ENCODE measurements at places on chromosomes 7 and 10.

GRCh38 chr7:7859411-7859810 is 109.2 kb upstream of the GLCCI1 start:
- DNase-seq = no peak

DNA sequence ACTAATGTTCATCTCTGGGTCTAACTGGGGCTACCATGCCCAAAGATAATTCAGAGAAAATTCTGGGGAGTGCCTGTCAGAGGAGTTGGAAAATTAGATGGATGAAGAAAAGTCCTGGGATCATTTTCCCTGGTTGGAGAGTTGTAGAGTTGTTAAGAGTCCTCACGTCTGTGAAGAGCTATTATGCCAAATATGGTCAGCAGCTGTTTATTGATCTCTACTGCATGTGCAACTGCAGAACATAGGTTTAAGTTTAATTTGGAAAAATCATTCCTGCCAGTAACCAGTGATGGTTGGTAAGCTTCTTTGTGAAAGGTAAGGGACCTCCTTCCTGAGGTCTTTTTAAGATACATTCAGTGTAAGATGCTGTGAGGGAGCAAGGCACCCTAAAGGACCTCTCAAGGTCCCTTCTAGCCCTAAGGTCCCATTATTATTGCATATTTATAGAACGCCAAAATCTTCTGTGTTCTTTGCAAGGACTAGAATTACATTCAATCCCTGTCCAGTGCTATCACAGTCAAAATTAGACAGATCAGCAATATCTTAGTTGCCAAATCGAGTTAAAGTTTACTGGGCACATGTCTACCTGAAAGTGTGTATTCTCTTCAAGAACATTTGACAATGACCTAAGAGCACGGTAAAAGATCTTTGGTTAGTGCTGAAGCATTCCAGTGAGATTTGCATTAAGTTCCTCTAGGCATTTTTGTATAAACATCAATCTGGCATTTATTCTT is 62.7 kb downstream of the VTI1A start:
- no peak for DNase-seq

DNA sequence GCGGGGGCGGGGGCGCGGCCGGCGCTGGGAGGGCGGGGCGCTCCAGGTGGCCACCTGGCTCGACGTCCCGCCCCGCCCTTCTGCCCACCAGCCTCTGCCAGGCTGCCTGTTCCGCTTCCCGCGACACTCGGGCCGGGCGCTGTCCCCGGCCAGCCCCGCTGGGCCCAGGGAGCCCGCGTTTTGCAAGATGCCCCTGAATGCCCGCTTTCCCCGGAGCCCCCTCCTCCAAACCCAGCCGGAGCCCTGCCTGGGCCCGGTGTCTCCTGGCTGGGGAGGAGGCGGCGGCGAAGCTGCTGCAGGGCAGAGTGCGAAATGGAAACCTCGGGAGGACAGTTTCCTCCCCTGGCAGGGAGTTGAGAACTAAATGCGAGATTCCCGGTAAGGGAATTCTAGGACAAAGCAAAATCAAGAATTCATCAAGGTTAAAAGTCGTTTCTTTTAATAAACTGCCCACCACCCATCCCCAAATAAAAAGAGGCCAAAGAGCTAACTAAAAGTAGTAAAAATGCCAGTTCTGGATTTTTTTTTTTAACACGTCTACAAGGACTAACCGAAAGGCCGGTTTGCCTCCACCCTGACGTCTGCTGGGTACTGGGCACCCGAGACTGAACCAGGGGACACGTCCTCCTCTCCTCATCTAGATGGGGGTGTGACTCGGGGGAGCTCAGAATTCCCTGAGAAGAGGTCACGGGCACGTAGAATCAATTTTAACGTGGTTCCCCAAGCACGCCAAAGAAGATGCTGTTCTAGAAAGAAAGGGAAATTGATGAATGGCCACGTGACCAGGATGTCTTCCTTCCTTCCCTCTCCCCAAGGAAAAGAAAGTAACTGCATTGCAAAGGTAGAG is 200.4 kb upstream of the NFE2L3 start:
- DNase-seq = no peak

DNA sequence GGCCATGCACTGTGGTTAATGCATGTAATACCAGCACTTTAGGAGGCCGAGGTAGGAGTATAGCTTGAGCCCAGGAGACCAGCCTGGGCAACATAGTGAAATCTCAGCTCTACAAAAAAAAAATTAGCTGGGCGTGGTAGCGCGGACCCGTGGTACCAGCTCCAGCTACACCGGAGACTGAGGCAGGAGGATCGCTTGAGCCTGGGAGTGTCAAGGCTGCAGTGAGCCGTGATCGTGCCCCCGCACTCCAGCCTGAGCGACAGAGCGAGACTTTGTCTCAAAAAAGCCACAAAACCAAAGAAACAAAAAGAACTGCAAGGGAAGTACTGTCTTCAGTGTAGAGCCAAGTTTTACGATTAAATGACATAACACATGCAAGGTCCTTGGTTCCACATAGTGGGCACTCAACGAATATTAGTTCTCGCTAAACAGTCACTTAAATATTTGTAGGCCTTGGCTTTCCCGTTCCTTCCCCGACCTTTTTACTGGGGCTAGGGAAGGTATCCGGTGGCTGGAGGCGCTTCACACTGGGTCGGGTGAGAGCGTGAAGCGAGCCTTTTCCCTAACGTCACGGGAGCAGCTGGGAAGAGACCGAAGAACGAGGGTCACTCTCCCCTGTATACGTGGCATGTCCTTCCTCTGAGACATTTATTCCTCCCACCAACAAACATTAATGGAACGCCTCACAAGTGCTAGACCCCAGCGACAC is 993 bp upstream of the SND1 start:
- DNase-seq = no peak

DNA sequence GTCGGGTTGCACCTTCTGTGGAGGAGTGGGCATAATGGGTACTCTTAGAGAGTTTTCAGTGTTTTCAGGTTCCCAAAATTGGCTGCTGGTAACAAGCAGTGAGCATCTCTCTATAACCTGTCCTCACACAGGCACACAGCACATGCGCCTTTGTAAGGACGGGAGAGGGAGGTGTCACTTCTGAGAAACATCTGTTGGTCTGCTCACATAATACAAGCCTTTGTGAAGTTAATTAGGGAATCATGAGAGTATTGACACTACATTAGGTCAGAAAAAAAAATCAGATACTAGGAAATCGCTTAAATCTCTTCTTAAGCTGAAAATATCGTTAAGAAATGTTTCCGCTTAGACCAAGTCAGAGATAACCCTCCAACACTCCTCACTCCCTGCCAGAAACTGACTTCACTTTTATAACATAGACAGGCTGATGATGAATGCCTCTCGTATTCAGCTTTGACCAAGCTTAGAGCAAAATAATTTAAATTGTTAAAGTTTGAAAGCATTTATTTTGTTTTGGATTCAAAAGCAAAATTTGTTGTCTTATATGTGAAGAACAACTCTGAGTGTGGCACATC is 769.7 kb downstream of the TNS3 start:
- DNase-seq = no peak

GRCh38 chr7:70738151-70738885 is 393.6 kb upstream of the GALNT17 start:
- no peak for DNase-seq

DNA sequence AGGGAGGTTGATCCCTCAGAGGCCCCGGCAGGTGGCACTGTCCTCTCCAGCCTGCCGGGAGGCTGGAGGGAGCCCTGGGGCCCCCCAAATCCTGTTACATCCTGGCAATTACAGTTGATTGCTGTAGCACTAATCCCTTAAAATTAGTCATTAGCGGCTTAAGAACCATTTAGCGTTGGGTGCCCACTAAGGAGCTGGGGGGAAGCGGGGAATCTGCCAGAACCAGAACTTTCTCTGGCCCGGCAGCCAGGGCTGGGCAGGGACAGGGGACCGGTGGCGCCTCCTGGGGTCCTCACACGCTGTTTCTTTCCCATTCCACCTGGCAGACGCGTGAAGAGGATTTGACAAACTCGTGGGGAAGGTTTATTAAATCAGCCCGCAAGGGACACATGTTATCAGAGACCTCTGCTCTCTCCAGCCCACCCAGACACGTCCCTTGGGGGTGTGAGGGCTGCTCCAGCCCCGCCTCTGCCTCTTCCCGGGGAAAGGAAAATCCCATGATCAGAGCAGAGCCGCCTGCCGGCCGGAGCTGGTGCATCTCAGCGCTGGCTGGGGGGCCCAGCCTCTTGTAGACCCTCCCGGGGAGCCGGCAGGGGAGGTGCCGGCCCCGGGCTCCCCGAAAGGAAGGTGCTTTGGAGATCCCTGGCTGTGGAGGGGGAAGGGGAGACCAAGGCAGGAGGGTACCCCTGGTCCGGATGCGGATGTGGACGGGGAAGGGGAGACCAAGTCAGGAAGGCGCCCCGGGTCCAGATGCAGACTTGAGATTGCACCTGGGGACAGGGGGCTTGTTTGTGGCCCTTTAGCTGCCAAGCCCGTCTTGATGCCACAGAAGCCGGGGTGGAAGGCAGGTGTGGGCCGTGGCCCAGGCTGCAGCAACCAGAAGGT is 142.7 kb downstream of the ELFN1 start:
- DNase-seq = no peak

GRCh38 chr7:5613607-5614006 is 167.9 kb downstream of the RNF216 start:
- no peak for DNase-seq

DNA sequence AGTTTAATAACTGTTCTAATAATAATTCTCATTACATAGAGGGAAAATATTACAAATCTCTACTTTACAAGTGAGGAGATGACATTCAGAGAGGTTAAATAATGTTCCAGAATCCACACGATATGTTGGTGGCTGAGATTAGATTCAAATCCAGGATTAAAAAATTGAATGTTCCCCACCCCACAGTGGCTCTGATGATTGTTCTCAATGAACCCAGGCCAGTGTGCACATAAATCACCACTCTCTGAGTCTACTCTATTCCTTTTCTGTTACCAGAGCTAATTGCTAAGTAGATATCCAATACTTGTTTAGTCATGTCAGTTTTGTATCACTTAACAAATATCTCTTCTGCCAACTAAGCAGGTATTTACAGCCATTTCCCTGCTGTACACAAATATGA is 281.0 kb downstream of the ABCA13 start:
- no peak for DNase-seq

GRCh38 chr7:42876182-42877068 is 35.4 kb downstream of the C7orf25 start:
- peak; percentile 13 for DNase-seq

GRCh38 chr7:108421720-108422331 is 34.4 kb downstream of the NRCAM start:
- DNase-seq = no peak

- DNase-seq = no peak
Measured at GRCh38 chr7:17586711-17587110, 288.3 kb downstream of the AHR start.

DNA sequence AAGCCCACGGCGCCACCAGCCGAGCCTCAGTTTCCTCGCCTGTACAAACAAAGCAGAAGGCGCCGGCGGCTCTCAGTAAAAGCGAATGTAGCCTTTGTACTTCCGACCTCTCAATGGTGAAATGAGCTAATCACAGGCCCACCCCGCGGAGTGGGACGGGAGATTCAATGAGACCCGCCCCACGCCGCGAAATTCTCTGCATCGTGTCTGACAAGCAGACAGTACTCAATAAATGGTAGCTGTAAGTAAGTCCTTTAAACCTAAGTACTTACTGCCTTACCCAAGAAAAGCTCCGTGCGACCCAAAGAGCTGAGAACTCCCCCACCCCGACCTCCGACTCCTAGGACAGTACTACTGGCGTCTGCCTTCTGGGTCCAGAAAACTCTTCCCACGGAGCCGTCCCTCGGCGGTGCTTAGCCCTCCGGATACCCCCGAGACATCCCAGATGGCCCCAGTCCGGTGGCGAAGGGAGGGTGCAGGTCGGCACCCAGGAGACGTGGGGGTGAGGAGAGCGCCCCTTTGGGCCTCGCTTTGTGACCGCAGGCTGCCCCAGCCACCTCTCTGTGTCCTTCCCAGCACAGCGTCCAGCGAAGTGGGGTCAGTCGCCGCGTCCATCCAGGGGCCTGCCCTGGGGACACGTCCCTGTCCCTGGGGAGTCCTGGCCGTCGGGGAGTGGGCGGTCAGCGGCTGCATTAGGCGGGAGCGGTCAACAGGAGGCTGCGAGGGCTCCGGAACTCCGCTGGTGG is 972 bp upstream of the CXCL12 start:
- DNase-seq = no peak

DNA sequence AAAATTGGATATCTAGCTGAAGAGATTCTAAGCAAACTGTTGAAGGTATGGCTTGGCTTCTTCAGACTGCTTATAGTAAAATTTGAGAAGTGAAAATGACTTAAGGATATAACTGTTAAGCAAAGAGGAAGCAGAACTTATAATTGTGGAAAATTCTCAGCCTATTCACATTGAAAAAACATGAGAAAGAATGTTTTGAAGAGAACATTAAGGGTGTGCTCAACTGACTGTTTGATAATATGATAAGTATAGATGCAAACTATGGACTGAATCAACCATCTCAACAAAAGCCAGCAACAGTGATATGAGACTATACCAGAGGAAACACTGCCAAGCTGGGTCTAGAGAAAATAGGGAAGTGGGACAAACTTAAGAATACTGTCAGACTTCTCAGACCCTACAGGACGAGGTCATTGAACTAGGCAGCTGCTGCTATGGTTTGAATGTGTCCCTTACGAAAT is 133.1 kb upstream of the PPP1R3A start:
- no peak for DNase-seq

DNA sequence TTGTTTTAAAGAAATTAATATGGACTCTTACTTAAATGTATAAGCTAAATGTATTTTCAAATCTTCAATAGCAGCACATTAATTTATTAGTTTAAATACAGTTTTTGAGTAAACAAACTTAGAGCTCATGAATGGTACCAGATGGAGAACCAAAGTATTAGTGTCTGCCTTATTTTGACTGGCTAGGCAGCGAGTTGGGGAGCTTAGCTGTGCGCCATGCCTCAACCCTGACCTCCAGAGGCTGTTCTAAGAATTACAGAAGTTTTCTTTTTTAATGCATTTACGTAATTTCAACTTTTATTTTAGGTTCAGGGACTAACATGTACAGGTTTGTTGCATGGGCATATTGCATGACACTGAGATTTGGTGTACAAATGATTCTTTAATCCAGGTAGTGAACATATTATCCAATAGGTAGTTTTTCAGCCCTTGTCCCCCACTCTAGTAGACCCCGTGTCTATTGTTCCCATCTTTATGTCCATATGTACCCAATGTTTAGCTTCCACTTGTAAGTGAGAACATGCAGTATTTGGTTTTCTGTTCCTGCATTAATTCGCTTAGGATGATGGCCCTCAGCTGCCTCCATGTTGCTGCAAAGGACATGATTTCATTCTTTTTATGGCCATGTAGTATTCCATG is 166.8 kb downstream of the IQUB start:
- DNase-seq = no peak

DNA sequence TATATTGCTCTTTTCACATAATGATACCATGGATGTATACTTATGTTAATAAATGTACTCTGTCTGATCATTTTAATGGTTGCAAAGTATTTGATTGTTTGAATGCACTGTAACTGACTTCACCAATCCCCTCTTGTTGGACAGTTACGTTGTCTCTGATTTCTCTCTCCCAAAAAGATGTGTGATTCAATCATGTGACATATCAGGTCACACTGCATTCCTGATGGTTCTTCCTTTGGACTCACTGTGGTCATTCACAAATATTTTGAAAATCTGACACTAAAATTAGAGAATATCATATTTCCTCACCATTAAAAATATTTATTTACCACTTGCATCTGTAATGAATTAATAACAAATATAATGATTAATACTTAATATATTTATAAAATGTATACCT is 22.2 kb downstream of the SLC16A12 start:
- DNase-seq = no peak

- no peak for DNase-seq
Measured at GRCh38 chr10:84353052-84353803, 24.8 kb downstream of the CCSER2 start.
